ENCODE measurements at places on chromosomes 7 and 10.

- no peak for DNase-seq
These were observed 48.1 kb upstream of the BMS1 start for GRCh38 chr10:42734536-42734935.

DNA sequence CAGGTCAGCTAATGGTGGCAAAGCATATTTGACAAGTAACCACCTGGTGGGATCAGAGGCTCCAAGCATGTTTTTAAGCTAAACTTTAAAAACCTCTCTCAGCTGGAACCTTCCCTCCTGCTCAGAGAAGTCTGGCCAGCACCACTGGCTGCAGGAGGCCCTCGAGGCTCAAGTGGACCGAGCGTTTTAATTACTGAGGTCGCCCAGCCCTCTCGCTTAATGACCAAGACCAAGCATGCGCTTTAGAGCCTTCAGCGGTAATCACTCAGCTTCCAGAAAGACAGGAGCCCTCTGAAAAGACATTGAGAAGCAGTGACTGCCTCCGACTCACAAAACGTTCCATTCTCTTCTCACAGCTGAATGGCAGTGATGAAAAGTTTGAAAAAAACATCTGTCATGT, 383.4 kb upstream of the ADARB2 start:
- DNase-seq, result no peak

GRCh38 chr7:27178366-27178765, 4.2 kb upstream of the HOXA10 start:
- peak; percentile 61 for DNase-seq

- DNase-seq, result no peak
These were observed 10.6 kb upstream of the PLEKHA1 start for GRCh38 chr10:122363722-122364463.

Measured in right forelimb (tissue), 1 donor.